Mucosa of gallbladder (tissue), 1 donor: ENCODE measurements at places on chromosomes 1 and 21. TPM values are rescaled to one million over a fixed set of nuclear protein-coding genes. Genes with fewer than 3 reads are reported as not detected.

Gene VAMP3
- 92.0 TPM for total RNA-seq

- no peak for DNase-seq
Observed at GRCh38 chr21:16134134-16134533, 404.4 kb downstream of the USP25 start.

GRCh38 chr1:51946300-51946699 is 44.2 kb downstream of the RAB3B start:
- DNase-seq: no peak

DNA sequence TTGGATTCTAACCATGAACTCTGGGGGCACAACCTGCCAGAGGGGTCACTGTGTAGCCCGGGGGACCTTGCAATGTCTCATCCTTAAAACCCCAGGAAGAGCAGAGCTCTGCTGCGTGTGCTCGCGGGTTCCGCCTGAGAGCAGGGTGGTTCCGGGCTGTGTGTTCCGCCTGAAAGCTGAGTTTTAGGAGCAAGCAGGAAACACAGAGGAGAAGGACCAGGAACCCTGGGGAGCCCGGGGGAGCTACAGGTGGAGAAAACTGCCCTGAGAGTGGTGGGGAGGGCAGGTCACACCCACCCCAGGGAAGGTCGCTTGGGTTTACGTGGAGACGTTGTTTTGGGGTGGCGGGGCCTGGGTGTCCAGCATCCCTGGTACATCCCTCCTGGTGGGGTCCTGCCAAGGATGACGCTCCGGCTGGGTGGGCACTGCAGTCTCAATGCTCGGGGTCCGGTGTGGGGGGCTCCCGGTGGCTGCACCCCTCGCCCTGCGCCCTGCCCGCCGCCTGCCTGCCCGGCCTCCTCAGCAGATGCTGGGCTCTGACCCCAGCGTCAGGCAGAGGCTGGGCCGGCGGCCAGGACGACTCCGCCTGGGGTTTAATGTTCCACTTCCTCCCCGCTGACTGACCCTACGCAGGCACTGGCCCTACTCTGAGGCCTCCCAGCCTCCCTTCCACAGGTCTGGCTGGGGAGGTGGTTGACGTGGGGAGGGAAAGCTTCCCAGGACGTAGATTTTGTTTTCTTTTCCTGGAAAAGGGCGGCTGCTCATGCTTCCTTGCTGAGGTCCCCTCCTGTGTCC is 17.3 kb upstream of the C1orf159 start:
- DNase-seq: peak; percentile 76

DNA sequence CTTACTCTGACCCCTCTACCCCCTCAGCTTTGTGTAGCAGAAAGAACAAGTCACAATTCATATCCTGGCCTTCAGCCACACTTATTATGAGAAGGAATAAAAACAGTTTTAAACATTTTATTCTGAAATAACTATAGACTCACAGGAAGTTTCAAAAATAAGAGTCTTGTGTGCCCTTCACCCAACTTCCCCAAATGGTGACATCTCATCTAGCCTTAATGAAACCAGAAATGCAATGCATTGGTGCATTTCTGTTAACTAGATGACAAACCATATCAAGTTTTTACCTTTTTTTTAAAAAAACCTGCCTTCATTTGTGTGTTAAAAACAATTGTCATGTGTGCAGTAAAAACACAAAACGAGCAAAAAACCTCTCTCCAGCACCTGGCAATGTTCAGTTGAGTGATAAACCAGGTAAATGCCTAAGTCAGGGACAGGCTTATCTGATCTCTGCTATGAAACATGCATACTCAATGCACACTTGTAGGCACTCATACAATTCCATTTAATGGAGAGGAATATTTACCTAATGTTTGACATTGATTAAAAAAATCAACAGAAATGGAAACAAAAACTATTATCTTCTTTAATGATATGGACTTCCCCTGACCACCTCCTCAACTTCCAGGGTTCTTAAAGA is 51.5 kb downstream of the SH3BGR start:
- no peak for DNase-seq

GRCh38 chr1:18927654-18928272 is 25.4 kb upstream of the ALDH4A1 start:
- DNase-seq: no peak

Gene LRRC39
- 0.92 TPM for total RNA-seq

GRCh38 chr1:192979542-192979941 is 79.6 kb downstream of the UCHL5 start:
- DNase-seq: no peak

- DNase-seq: no peak
Observed at GRCh38 chr21:29335720-29336119, 37.0 kb downstream of the BACH1 start.

GRCh38 chr21:16199539-16199938 is 469.8 kb downstream of the USP25 start:
- no peak for DNase-seq

DNA sequence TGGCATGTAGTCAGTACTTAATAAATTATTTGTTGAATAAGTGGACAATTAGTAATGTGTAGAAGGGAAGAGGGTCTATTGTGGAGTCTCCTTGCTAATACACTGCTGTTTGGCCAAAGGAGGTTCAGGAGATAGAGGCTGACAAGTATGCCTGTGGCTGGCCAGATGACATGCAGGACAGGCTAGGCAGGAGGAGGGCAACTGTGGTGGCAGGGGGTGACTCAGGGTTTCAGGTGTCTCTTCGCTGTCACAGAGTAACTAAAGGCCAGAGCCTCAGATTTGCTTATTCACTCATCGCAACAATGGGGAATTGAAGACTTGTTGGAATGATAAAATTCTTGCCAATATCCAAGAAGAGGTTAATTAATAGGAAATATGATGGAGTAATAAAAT is 33.1 kb downstream of the THRAP3 start:
- no peak for DNase-seq

Gene ACADM
- 49.3 TPM for total RNA-seq

Gene PAFAH2
- 43.6 TPM for total RNA-seq

Gene LENEP
- total RNA-seq: not detected

Gene HEYL
- total RNA-seq: 8.5 TPM

- no peak for DNase-seq
Observed at GRCh38 chr1:221045151-221045550, 165.9 kb downstream of the HLX start.

GRCh38 chr1:94532077-94532476 is 9.5 kb downstream of the F3 start:
- no peak for DNase-seq

DNA sequence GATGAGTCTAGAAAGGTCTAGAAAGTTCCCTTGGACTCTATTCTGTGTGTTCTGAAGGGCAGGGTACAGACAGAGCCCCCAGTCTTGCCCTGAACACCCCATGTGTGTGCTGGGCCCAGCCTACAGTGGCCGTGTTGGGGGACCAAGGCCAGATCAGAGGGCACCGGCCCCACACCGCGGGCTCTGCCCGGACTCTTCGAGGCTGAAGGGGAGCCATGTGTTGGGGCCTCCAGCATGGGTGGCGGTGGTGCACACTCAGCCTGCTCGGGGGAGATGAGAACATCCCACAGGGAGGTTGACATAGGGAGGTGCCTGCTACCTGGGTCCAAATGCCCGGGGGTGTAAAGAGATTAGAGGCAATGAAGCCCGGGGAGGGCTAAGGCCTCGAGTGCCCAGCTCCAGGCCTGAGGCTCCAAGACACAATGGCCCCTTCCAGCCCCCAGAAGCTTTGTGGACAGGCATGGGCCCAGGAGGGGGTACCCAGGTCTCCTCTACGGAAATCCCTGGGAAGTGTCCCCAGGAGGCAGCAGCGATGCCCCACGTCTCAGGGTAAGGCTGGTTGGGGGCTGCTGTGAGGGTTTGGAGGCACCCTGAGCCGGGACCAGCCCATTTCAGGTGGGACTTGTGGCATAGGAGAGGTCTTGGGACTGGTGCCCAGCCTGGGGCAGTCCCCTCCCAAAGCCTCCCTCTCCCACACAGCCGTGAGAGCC is 12.1 kb downstream of the ARHGEF16 start:
- DNase-seq: no peak

DNA sequence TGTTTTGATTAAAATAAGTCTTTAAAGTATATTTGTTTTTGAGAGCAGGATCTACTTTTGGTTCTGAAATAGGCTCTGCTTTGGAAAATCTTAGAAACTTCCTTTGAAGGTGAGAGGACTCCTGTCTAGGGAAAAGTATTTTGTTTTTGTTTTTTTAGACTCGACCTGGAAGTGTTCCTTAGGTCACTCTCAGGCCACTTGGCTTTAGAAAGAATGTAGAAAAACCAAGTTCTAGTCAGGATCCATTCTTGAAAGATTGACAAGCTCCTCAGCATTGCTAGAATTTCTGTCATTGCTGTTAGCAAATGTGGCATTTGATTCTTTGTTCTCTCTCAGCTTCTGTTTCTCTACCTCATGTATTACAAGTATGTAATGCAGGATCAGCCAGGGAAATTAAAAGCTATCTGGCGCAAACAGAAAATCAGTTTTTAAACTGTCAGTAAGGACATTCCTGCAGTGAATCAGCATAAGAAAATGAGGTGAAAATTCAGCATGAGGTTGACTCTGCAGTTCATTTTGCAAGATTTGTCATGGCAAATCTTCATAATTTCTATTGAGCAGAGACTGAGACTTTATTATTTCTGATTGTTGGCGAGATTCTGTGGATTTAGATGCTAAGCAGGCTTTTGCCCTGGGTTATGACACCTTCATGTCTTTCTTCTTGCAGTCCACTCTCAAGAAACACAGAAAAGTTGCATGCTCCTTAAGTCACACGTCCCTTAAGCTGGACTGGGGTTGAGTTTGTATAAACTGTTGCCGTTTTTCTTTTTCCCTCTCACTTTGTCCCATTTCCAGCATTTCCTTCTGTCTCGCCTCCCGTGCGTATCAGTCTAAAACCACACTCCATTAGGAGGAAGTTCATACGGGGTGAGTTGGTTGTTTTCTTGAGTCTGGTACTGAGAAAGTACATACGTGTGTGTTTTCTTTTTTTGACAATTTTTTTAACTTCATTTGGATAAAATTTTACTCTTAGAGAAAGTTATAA is 12.6 kb downstream of the NTPCR start:
- no peak for DNase-seq

Gene KRTAP20-2
- total RNA-seq: not detected

GRCh38 chr21:23524685-23525084 is 2082.6 kb downstream of the MRPL39 start:
- DNase-seq: no peak

Gene PEX19
- total RNA-seq: 75.7 TPM

Gene VASH2
- 0.92 TPM for total RNA-seq

DNA sequence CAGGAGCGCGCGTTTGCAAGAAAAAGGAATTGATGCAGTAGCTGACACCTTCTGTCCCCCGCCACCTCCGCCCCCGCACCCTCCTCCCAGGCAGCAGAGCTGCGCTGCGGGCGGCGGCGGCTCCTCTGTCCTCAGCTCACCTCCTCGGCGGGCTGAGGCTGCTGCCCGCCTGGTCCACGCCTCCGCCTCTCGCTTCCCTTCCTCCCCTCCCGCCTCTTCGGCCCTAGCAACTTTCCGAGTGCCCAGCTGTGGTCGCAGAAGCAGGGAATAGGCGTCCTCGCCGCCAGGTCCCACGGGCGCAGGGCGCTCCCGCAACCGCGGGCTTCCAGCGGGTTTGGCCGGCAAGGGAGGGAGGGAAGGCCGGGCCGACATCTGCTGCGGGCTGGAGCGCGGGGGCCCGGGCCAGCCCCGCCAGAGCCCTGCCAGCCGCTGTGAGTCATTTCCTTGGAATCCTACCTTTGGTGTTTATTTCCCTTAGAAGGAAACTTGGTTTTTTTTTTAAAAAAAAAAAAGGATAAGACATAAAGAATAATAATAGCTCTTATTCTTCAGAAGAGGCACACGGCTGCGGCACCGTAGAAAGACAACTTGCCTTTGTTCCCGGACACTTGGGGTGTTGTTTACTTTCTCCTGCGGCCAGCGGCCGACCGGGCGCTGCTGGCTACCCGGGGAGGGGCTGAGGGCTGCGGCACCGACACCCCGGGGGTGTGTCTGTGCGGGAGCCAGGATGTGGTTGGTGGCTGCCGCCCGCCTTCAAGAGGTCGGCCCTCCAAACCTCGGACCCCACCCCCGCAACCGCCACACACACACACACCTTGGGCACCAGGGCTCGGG is 1.1 kb downstream of the SERTAD4 start:
- peak; percentile 42 for DNase-seq

GRCh38 chr1:4621646-4622045 is 32.8 kb upstream of the AJAP1 start:
- no peak for DNase-seq
